ENCODE measurements at places on chromosomes 2 and 18. TPM values are rescaled to one million over a fixed set of nuclear protein-coding genes. Genes with fewer than 3 reads are reported as not detected.

Gene CABYR
- total RNA-seq = 1.9 TPM

DNA sequence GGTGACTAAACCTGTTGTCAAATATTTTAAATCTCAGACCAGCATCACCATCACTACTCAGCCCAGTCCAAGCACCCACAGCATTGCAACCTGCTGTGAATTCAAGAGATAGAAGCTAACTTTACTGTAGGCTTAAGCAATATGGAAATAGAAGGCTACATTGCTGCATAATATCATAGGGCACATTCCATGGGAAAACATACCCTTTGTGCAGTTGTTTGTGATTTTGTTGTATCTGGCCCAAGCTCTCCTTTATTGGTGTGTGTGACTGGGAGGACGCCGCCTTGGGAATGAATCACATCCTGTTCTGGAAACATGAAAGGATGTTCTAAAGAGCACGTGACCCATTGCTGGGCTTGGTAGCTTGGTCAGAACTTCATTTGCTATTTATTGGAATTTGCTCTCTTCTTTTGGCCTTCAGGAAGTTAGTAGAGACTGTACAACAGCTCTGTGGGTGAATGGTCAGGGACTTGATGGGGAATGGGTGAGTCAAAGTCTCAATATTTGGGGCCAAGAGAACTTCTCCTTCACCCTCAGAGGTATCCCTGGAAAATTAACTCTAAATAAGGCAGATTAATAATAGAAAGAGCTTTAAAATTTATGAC is 106.8 kb upstream of the SERPINE2 start:
- DNase-seq = no peak

DNA sequence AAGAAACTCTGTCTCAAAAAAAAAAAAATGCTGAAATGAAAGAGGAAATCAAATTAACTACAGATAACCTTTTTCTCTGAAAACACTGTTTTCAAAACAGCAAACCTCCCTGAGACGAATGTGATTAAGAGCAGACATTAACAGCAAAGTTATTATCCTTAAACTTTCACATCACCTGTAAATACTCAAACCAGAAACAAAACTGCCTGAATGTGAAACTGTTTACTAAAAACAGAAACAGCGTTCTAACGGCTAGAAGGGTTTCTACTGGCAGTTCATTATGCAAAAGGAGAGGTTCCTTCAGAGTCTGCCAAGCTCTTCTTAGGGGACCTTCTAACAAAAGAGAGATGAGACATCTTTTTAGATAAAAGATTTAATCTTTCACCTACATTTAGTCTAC is 45.9 kb downstream of the PNO1 start:
- no peak for DNase-seq

DNA sequence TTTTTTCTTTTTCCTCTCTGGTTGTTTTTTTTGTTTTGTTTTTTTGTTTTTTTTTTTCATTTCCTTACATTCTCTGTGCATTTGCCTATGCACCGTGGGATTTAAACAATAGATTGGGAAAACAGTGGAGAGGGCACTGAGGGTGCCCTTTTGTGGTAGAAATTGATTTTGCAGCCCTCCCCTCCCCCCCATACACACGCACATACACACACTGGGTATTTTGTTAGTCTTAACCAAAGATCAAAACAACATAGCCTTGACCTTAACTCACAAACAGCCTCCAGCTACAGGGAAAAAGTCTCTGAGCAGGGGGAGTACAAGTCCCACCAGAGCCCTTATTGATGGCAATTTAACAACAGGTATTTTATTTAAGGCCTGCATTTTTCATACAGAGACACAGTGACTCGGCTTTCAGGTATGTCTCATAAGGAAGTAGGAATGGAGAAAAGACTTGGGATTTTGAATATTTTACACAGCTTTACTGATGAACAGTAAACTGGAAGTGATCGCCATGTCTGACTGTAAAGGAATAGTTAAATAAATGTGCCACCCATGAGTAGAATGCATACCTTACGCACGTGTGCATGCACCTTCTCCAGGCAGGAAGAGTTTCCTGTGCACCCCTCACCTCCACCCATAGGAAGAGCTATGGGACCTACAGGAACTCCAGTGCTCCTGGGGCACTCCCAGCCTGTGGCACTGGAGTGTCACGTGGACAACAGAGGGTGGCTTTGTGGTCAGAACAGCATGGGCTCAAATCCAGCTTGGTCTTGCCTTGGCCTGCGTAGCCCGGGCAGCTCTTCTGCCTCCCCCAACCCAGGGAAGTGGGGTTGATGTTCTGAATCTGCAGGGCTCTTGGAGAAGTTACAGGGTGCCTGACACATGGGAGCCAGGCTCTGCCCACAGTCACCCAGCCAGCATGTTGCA is 266.4 kb downstream of the ANAPC1 start:
- DNase-seq = no peak

Data from activated naive CD8-positive, alpha-beta T cell treated with anti-CD3 and anti-CD28 coated beads for 36 hours (primary cell).